Nucleus accumbens (tissue), 56 donors: ENCODE measurements at places on chromosomes 16 and 17.

GRCh38 chr17:72378414-72379390 lies 257.9 kb downstream of the SOX9 start:
- DNase-seq = no peak

DNA sequence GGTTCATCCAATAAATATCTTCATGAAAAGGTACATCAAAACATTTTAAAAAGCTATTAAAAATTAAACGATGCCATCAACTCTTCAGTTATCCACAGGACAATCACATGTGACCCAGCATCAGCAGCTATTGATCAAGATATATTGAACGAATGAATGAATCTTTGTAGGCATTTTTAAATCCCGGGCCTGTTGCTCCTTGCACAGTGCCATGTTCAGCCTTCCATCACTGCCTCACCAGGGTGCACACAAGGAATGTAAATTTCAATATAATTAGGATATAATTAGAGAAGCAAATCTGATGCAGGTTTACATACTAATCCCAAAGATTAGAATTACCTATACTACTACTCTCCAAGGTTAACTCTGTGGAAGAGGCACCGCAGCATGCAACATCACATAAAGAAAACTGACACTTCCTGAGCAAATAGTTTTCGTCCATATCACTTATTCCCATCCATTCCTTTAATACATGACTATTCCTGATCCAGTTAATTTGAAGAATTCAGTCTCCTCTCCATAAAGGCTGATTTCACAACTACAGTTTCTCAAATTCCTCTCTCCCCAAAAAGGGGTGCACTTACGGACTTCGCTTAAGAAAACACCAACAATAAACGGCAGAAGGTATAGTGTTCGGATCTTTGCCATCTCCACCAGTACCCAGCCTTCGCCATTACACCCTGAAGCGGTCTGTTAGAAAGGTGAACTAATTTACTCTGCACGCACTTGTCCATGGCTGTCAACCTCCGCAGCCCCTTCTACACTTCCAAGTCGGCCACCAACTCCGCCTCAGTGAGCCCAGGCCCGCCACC lies 938 bp downstream of the NCOR1 start:
- no peak for DNase-seq

DNA sequence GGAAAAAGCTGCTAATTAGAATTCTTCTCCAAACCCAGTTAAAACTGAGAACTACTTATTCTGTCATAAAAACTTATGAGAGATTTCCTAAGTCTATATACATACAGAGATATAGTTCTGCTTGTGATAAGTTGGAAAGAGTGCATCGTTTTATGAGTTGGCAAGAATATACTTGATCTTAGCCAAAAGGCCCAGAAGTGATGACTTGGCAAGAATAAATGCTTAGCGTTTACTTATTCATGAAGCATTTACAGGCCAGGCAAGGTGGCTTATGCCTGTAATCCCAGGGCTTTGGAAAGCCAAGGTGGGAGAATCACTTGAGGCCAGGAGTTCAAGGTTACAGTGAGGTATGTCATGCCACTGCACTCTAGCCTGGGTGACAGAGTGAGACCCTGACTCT lies 81.7 kb downstream of the CYB561 start:
- no peak for DNase-seq

DNA sequence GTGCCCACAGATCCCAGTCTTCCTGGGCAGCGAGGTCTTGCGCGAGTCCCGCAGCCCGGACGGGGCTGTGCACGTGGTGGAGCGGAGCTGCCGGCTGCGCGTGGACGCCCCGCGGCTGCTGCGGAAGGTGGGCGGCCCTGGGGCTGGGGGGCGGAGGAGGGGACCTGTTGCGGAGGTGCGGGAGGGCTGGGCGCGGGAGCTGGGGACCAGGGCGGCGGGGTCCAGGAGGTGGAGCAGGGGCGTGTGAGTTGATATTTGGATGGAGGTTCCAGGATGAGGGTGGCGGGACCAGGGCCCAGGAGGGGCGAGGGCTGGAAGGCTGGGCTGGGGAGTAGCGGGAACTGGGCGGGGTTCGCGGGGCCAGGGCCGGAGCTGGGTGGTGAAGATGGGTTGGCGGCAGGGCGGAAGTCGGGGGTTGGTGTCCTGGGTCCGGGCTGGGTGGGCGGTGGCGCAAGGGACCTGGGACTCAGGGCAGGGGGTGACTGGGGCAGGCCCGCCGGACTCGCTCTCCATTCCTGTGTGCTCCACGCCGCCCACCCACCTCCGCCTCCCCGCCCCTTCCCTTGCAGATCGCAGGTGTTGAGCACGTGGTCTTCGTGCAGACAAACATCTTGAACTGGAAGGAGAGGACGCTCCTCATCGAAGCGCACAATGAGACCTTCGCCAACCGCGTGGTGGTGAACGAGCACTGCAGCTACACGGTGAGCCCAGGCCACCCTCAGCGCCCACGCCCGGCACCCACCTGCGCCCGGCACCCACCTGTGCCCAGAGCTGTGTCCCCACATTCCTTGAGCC lies 29.6 kb downstream of the SEC14L5 start:
- DNase-seq = no peak

- no peak for DNase-seq
Observed at GRCh38 chr16:23318639-23319038, 16.5 kb downstream of the SCNN1B start.

GRCh38 chr16:78738557-78738956 lies 639.1 kb downstream of the WWOX start:
- no peak for DNase-seq
